NCI-H774 (cell line): ENCODE measurements at places on chromosomes 6 and 20.

- no peak for DNase-seq
Observed at GRCh38 chr20:9035126-9035525, 33.8 kb upstream of the PLCB4 start.

- DNase-seq, result no peak
Observed at GRCh38 chr20:62918831-62919230, 7.5 kb downstream of the DIDO1 start.

DNA sequence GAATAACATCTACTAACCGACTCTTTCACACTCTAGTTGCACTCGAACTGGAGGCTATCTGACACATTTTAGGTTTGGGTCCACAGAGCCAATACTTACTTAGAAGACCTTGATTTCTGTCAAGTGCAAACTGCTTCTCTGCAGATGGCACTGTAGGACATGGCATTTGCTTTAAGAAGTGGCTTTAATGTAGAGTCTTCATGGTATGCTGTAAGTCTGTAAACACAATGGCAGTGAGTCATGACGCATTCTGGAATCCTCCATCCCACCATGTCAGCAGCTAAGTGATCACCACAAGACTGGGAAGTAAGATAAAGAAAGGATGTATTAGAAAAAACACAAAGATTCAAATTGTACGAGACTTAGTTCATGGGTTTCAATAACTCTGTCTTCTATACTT is 377.0 kb upstream of the NOX3 start:
- DNase-seq, result no peak

DNA sequence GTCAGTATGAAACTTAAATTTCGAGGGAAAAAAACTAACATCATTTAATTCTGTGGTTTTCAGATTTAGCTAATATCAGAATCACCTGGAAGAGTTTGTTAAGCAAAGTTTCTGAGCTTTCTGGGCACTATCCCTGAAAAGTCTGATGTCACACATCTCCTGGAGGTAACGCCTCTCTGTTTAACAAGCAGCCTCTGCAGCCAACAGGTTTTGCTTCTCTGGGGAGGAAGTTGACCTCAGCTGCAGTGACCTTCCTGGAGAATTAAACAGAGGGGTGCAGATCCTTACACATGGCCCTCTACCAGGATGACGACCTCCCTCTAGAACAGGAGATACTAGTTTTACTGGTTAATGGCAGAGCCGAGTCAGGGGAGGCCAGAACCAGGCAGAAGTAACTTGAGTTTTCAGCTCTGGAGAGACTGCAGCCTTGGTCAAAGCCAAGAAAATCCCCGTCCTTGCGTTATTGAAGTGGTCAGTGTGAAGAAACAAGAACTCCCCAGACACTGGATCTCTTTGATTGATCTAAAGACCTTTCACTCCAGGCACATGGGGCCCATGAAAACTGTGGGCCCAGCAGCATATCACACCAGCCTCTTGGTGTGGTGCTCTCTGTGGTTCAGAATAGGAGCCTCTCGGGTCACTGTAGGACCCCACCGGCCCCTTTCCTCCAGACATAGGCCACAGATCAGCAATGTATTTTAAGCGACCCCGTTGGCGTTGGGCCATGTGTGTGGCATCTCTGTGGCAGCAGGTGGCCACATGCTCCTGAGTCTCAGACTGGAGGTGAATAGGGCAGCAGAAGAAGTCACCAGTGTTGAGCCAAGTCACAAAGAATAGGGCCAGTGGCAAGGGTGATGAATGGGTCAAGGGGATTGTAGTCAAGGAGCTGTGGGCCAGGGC is 33.4 kb upstream of the CCR6 start:
- no peak for DNase-seq

- no peak for DNase-seq
Observed at GRCh38 chr6:125380474-125380873, 78.7 kb upstream of the HDDC2 start.

- no peak for DNase-seq
Observed at GRCh38 chr20:38110525-38111178, 54.4 kb downstream of the TGM2 start.

GRCh38 chr6:145067430-145067829 is 667.9 kb downstream of the EPM2A start:
- DNase-seq, result no peak

DNA sequence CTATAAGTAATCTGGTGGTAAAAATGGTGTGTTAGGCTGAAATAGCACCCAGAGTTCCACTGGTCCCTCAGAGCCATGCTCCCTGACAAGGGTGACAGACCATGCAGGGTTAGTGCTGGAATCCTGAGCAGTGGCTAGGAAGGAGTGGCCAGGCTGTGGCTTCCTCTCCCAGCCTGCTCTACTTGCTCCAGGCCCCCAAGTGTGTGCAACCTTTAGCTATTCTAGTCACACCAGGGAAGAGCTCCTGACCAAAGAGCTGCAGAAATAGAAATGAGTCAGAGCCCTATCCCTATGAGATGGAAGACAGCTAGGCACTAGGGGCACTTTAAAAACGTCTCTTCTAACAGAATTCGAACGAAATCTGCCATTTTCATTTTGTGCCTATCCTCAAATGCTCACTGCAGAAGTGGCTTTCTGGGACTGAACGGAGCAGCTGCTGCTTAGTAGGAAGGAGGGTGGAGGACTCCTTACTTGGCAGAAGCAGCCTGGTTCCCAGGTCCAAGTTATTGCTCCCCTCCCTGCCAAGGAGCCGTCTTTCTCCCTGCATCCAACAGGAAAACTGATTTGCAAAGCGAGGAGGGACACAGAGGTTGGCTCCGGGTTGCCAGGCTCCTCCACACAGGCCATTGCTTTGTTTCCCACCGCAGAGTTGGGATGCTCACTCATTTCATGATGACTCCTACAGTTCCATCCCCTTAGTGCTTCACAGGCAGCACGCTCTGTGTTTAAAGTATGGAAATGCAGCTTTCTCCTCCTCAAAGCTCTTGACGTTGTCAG is 754.5 kb downstream of the C6orf118 start:
- no peak for DNase-seq

GRCh38 chr6:117564681-117565080 is 37.6 kb downstream of the GOPC start:
- no peak for DNase-seq
